CD14-positive monocyte (primary cell): ENCODE measurements at places on chromosomes 3 and 15. TPM values are rescaled to one million over a fixed set of nuclear protein-coding genes. Genes with fewer than 3 reads are reported as not detected.

The PRR20G gene
- not detected for polyA plus RNA-seq

The CILP gene
- polyA plus RNA-seq, result not detected

The CTXN2 gene
- not detected in 2 replicates for polyA plus RNA-seq

The ADAMTS9 gene
- not detected for polyA plus RNA-seq

The PRR23A gene
- not detected in 2 replicates for polyA plus RNA-seq

The ATP8B4 gene
- polyA plus RNA-seq, result 6.8 TPM

The FETUB gene
- not detected for polyA plus RNA-seq

The PPM1L gene
- polyA plus RNA-seq, result 5.8 and 7.8 TPM in 2 replicates

The CACNA2D3 gene
- polyA plus RNA-seq, result 8.3 TPM

The NXPE3 gene
- polyA plus RNA-seq, result 35.8 TPM

The EXD1 gene
- 0.04 TPM in 1 of 2 replicates, not detected in the other for polyA plus RNA-seq

The TICRR gene
- not detected for polyA plus RNA-seq

The PCLAF gene
- polyA plus RNA-seq, result not detected in 2 replicates

The LSAMP gene
- not detected for polyA plus RNA-seq

The SPINK8 gene
- polyA plus RNA-seq, result not detected

The IL12A gene
- polyA plus RNA-seq, result 0.33 and 0.67 TPM in 2 replicates

The SERPINI2 gene
- polyA plus RNA-seq, result not detected

The XIRP1 gene
- polyA plus RNA-seq, result not detected

The SUSD5 gene
- not detected in 2 replicates for polyA plus RNA-seq

The ROPN1 gene
- polyA plus RNA-seq, result not detected

The GPR156 gene
- not detected for polyA plus RNA-seq

The CXCR6 gene
- polyA plus RNA-seq, result not detected in 2 replicates

The PCCB gene
- polyA plus RNA-seq, result 12.6 and 13.1 TPM in 2 replicates

The SLC22A13 gene
- not detected for polyA plus RNA-seq

The ARHGAP31 gene
- polyA plus RNA-seq, result 4.7 TPM

The MEGF11 gene
- polyA plus RNA-seq, result not detected in 2 replicates
